ENCODE measurements at places on chromosomes 5 and 9.
A peak's percentile ranks its signal among the peaks of the same experiment; 100 is the strongest.

- DNase-seq, result no peak
Observed at GRCh38 chr5:94517490-94518488, 100.6 kb downstream of the KIAA0825 start.

- no peak for DNase-seq
Observed at GRCh38 chr9:37926737-37927118, 22.8 kb upstream of the SLC25A51 start.

GRCh38 chr9:1460143-1460769 is 410.1 kb downstream of the DMRT2 start:
- DNase-seq, result peak; percentile 5

- DNase-seq, result no peak
Observed at GRCh38 chr5:132251220-132251725, 6.2 kb upstream of the PDLIM4 start.

- no peak for DNase-seq
Observed at GRCh38 chr9:16358751-16359150, 511.7 kb downstream of the BNC2 start.

GRCh38 chr5:132510076-132510475 is 19.5 kb upstream of the IRF1 start:
- DNase-seq, result no peak

- no peak for DNase-seq
Observed at GRCh38 chr5:175118700-175119309, 325.2 kb downstream of the DRD1 start.

- DNase-seq, result no peak
Observed at GRCh38 chr9:125609744-125610143, 97.3 kb downstream of the MAPKAP1 start.

GRCh38 chr5:159936686-159937329 is 20.5 kb downstream of the ADRA1B start:
- DNase-seq, result no peak

GRCh38 chr9:104856413-104856941 is 71.5 kb downstream of the ABCA1 start:
- no peak for DNase-seq

- no peak for DNase-seq
Observed at GRCh38 chr9:107127608-107128007, 155.5 kb upstream of the RAD23B start.

- no peak for DNase-seq
Observed at GRCh38 chr9:76634356-76635054, 129.7 kb upstream of the PCA3 start.
